ENCODE measurements at places on chromosomes 12 and 14. TPM values are rescaled to one million over a fixed set of nuclear protein-coding genes. Genes with fewer than 3 reads are reported as not detected.

Gene DACT1
- total RNA-seq, result 39.3 TPM

Gene VIPAS39
- total RNA-seq, result 12.6 TPM

Gene TSPAN19
- not detected for total RNA-seq

DNA sequence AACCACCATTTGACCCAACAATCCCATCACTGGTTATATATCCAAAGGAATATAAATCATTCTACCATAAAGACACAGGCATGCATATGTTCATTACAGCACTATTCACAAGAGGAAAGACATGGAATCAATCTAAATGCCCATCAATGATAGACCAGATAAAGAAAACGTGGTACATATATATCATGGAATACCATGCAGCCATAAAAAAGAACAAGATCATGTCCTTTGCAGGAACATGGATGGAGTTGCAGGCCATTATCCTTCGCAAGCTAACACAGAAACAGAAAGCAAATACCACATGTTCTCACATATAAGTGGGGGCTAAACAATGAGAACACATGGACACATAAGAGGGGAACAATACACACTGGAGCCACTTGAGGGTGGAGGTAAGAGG, 15.7 kb downstream of the CAPRIN2 start:
- DNase-seq, result no peak

GRCh38 chr14:20550926-20551325, 9.9 kb downstream of the RNASE9 start:
- no peak for DNase-seq

- DNase-seq, result no peak
These were observed 584.5 kb upstream of the TBX3 start for GRCh38 chr12:115268451-115268850.

Measured in ovary (tissue), 10 donors.